SJSA1 (cell line): ENCODE measurements at places on chromosomes 6 and 20. TPM values are rescaled to one million over a fixed set of nuclear protein-coding genes. Genes with fewer than 3 reads are reported as not detected.

NRN1 gene
- total RNA-seq, result 19.4 and 20.6 TPM in 2 replicates

OPN5 gene
- total RNA-seq, result not detected in 2 replicates

MCCD1 gene
- total RNA-seq, result not detected in 2 replicates

TFEB gene
- 3.4 and 6.5 TPM in 2 replicates for total RNA-seq

FILIP1 gene
- 2.4 and 4.1 TPM in 2 replicates for total RNA-seq

MEI4 gene
- not detected in 2 replicates for total RNA-seq

LY6G6F gene
- not detected in 2 replicates for total RNA-seq

B3GAT2 gene
- not detected in 2 replicates for total RNA-seq

NTSR1 gene
- total RNA-seq, result not detected in 2 replicates

SLC17A1 gene
- total RNA-seq, result not detected in 2 replicates
